Thoracic aorta (tissue), 2 donors: ENCODE measurements at places on chromosomes 2 and 18.

DNA sequence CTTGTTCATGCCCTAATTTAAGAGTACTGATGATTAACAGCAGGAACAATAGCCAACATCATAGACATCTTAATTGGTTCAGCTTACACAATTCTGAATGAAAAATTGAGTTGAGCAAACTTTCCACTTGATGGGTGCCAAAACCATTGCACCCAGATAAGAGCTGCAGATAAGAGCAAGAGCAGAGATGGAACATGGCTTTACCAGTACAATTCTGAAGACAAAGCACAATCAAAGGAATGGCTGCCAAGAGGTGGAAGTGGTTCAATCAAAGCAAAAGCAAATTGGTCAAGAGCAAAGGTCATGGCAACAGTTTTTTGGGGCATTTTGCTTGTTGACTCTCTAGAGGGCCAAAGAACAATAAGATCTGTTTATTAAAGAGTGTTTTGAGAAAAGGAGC is 65.6 kb upstream of the ATP5MC3 start:
- no peak for DNase-seq

DNA sequence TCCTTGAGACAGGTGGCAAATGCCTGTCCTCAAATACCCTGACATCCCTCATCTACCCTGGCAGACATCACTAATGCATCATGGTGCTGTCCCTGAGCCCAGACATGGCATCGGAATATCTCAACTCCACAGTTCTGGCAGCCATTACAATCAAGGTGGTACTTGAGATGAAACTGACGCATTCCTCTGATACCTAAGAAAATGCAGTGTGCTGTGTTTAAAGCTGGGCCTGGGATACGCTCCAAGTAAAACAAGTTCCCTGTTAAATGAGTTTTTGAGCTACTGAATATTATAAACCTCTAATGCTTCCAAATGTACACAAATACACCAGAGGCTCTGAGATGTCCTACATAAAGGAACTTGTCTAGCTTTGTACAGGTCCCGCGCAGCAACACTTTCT is 29.8 kb downstream of the POLR1A start:
- DNase-seq = no peak

- DNase-seq = no peak
Observed at GRCh38 chr2:237157780-237158102, 72.1 kb downstream of the COPS8 start.

- no peak for DNase-seq
Observed at GRCh38 chr2:100218552-100218951, 76.2 kb upstream of the AFF3 start.

- DNase-seq = no peak
Observed at GRCh38 chr2:182368446-182368845, 58.4 kb downstream of the PDE1A start.

DNA sequence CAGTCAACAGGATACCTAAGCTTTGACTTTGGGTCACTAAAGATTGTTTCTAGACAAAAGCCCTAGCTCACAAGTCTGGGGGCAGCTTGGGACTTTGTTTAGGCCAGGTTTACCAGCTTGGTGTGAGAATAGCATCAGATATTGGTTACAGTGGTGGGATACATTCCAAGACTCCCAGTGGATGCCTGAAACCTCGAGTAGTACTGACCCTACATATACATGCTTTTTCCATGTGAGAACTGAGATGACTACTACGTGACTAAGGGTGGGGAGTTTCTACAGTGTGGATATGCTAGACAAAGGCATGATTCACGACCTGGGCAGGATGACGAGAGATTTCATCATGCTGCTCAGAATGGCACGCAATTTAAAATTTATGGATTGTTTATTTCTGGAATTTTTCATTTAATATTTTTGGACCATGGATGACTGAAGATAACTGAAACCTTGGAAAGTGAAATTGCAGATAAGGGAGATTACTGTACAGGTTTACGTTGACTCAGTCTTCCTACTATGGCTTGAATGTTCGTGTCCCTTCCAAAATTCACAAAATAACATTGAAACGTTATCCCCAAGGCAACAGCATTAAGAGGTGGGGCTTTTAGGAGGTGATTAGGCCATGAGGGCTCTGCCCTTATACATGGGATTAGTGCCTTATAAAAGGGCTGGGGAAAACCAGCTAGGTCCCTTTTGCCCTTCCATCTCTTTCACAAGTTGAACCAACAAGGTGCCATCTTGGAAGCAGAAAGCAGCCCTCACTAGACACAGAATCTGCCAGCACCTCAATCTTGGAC is 50.2 kb upstream of the CTAGE1 start:
- peak; percentile 74 for DNase-seq
